Epithelial cell of alveolus of lung (primary cell): ENCODE measurements at places on chromosomes 5 and 9. TPM values are rescaled to one million over a fixed set of nuclear protein-coding genes. Genes with fewer than 3 reads are reported as not detected.

CIZ1 gene
- total RNA-seq: 37.4 and 61.9 TPM in 2 replicates

SCAI gene
- 4.0 and 10.4 TPM in 2 replicates for total RNA-seq

PCDHGA9 gene
- 1.4 and 7.8 TPM in 2 replicates for total RNA-seq

TMEM171 gene
- total RNA-seq: 0.24 and 13.7 TPM in 2 replicates
